Smooth muscle cell of bladder (primary cell): ENCODE measurements at places on chromosomes 6 and 20. TPM values are rescaled to one million over a fixed set of nuclear protein-coding genes. Genes with fewer than 3 reads are reported as not detected.

The OR2H2 gene
- total RNA-seq, result not detected in 2 replicates

The BEND6 gene
- 6.5 and 12.8 TPM in 2 replicates for total RNA-seq

The PTK6 gene
- total RNA-seq, result under 0.01 and 0.09 TPM in 2 replicates

The KCNK15 gene
- 0.28 and 0.83 TPM in 2 replicates for total RNA-seq

The TNFAIP3 gene
- 8.7 and 13.3 TPM in 2 replicates for total RNA-seq

The PPP1R16B gene
- total RNA-seq, result 0.09 TPM in 1 of 2 replicates, not detected in the other
